Activated CD4-positive, alpha-beta T cell treated with anti-CD3 and anti-CD28 coated beads for 4 hours (primary cell): ENCODE measurements at places on chromosomes 3 and 15.

DNA sequence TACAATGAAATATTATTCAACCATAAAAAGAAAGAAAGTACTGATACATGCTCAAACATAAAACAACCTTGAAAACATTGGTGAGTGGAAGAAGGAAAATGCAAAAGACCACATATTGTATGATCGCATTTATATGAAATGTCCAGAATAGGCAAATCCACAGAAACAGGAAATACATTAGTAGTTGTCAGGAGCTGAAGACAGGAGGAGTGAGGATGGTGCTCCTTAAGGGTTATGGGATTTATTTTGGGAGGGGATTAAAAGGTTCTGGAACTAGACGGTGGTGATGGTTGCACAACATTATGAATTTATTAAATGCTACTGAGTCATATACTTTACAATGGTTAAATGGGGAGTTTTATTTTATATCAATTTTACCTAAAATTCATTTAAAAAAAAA lies 12.1 kb upstream of the MAGI1 start:
- no peak for DNase-seq

GRCh38 chr3:128133273-128133883 lies 9.8 kb upstream of the RUVBL1 start:
- DNase-seq, result peak; percentile 53

DNA sequence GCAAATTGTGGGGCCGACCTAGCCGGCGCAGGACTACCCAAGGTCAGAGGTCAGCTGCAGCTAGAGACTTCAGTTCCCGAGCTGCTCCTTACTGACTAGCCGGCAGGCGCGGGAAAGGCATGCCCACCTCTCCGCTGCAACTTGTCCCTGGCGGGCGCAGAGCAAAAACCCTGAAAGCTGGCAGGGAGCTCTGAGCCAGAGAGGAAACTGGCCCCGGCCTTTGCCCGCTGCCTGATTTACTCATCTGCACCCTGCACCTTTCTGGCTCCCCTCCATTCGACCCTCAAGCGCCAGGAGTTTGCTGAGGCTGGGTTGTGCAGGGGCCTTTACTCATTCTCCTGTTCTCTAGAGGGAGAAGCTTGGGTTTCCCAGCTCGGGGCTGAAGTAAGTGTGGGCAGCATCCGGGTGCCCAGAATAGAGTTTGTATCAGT lies 1.5 kb downstream of the ZIC4 start:
- DNase-seq, result no peak

DNA sequence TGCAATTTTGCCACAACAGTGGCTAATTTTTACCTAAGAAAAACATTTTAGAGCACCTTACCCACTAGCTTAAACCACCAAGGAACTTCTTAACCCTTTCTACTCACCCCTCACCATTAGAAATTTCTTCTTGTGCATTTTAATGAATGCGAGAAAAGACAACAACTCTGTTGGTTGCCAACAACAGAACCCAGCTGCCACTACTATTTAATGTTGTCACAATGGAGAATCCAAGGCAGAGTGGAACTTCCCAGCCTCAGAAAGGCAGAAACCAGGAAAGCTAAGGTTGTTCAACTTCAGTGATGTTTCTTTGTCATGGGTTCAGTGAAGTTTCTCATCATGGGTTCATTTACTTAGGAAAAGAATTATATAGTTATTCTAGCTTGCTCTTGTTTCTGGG lies 325.2 kb upstream of the ARL6 start:
- DNase-seq, result no peak

- no peak for DNase-seq
Observed at GRCh38 chr3:3737531-3737930, 61.7 kb upstream of the LRRN1 start.

DNA sequence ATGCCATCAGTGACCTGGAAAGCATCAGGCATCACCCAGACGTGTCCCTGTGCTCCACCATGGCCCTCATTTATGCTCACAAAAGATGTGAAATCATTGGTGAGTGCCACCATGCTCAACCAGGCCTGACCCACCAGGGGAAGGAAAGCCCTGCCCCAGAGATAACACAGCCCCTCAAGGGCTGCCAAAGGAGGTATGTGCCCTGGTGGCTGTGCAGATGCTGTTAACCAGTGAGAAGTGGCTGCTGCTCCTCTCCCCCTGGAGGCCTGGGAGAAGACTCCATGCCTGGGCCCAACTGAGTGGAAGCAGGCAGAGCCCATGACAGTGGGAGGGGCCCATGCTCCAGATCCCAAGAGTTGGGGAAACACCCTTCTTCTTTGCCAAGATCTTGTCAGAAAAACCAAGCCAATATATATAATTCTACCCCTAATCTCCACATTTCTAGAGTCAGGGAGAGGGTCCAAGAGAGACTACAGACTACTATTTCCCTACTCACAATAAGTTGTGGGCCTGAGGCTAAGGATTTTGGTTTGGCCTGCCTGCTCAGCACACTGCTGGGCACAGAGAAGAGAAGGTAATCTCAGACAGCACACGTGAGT lies 2.7 kb downstream of the TTC21A start:
- DNase-seq, result no peak

DNA sequence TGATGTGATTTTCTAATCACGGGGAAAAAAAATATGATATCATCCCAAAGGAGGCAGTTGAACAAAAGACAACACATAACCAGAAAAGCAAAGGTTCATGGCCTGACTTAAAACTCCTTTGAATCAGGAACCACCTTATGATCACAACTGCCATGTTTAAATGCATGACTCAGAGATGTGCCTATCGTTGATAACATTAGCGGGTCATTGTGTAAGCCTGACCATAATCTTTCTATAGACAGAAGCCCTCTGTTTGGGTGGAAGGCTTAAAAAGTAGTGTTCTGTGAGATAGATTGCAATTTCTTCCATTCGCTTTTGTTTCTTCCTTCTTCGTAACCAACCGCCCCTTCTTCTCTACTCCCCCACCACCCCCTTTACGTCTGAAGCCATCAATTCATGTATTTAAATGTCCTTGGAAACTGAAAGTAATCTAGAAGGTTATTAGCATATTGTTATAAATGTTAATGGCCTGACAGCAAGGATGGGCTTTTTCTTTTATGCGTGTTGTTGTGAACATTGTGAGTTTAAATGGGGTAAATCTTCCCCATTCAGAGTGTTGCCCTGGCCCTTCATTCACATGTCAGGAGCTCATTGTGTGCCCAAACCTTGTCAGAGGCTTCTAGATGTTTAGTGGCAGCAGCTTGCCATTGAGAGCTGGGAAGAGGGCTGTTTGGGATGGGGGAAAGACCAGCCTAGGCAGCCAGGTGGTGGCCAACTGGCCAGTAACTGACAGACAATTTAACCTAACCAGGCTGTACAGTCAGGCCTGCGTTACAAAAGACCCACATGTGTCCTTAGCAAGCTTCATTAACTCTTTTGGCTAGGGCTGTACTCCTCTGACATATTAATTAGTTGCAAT lies 64.5 kb downstream of the EPHA3 start:
- no peak for DNase-seq

DNA sequence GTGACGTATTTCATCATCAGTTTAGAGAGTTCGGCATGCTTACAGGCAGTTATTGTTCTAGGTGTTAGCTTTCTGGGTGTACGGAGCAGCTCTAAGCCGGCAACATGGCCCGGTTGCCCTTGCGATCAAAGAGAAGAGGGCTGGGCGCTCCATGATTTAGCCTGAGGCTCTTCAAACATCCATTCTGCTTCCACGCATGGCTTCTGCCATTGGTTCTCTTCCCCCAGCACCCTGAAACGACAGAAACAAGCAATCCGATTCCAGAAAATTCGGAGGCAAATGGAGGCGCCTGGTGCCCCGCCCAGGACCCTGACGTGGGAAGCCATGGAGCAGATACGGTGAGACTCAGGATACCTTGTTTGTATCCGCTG lies 574 bp downstream of the NGRN start:
- DNase-seq, result peak; percentile 41
